ENCODE measurements at places on chromosomes 5 and 9.

DNA sequence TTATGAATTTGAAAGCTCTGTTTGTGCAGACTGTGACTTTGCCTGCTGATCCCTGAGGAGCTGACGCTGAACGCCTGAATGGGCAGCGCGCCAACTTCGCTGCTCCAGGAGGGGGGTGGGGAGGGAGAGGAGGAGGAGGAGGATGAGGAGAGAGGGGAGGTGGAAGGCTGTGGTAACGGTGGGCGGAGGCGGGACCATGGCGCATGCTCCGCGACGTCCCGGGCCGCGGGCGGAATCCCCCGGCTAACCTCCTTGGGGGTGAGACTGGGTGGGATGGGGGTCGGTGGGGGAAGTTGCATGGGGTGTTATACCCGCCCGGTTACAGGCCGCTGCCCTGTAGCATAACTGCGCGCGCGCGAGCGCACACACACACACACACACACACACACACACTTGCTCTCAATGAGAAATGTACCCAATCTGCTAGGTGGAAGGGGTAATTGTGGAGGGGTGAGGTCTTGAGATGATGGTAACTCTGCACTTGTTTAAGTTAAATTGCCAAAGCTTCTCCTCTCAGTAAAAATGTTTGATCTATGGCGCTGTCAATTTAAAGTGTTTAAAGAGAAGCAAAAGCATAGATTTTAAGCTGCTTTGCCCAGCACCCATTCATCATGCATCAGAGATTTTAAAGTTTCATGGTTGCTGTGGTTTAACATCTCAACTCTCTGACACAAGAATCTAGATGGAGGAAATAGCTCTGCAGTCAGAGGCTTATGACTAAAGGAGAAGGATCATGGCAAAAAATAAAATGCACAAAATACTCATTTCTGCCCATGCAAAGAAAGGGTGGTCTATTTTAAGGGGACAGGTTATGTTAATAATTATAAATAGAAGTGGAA is 76.6 kb upstream of the TBCA start:
- DNase-seq, result no peak

DNA sequence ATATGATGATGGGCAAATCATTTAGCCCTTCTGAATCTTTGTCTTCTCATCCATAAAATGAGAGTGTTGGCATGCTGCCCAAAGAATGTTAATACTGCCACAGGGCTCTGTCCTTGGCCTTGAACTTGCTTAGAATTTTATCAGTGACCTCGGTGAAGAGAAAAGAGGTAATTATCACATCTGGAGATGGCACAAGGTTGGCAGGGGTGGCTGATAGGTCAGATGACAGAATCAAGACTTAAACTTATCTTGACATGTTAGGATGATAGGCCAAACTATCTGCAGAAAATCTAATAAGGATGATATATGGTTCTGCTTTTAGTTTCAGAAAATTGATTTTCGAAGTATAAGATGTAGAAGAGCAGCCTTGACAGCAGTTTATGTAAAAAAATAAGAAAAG is 599.1 kb upstream of the CLINT1 start:
- DNase-seq, result no peak

DNA sequence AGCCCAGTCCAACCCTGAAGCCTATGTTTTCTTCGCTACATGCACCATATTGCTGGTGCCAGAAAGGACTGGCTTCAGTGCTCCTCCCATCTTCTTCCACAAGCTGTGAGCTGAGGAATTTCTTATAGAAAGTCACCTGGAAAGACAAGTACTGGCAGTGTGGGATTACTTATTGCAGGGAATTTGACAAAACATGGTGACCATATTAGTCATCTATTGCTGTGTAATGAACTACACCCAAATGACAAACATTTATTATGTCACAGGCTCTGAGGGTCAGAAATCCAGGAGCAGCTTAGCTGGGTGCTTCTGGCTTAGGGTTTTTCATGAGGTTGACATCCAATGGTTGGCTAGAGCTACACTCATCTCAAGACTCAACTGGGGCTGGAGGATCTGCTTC is 75.5 kb downstream of the ENTREP1 start:
- no peak for DNase-seq

DNA sequence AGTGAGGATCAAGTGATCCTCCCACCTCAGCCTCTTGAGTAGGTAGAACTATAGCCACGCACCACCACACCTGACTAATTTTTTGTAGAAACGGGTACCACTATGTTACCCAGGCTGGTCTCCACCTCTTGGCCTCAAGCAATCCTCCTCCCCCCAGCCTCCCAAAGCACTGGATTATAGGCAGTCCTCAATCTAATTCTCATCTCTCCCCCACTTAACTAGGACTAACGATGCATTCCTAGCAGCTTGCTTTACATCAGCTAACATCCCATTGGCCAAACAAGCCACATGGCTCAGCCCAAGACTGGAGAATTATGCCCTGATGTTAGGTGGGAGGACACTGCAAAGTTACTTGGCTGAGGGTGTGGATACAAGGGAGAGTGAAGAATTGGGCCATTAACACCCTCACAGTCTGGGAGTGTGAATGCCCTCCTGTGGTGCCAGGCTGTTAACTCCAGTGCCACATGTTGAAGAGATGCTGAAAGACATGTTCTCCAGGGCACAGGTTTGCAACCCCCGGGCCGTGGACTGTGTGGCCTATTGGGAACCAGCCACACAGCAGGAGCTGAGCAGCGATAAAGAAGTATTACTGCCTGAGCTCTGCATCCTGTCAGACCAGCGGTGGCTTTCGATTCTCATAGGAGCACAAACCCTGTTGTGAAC is 5.3 kb upstream of the ZNF367 start:
- DNase-seq, result no peak

DNA sequence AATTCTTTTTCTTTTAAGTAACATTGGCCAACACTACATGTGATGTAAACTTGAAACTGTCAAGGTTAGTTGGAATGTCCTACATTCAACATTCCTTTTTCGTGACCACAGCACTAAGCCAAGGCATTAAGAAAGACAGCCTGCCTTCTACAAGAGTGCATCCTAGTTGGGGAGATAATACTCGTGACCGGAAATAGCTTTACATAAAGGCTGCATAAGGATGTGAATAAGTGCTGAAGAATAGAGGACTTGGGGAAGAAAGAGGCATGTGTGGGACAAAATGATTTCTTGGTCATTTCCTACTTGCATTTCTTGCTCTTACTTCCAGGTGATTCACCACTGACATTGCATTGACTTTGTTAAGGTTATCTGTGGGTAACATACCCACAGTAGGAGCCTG is 282.0 kb downstream of the DMRT2 start:
- DNase-seq, result no peak

DNA sequence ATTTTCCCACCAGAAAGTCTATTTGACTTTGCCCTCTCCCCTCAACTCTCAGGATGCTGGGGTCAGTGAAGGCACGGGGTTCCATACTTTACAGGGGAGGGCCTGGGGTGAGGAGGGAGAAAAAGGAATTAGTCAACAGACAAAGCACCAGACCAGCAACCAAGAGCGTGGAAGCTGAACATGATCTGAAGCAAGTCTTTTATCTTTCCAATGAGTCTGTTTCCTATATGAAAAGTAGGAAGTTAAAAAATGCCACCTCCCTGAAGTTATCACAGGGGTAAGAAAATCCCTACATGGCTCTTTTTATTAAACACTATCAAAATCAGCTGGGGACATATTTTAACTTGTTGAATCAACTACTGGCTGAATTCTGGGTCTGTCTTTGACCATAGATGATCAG is 337.0 kb downstream of the TRPM3 start:
- no peak for DNase-seq

DNA sequence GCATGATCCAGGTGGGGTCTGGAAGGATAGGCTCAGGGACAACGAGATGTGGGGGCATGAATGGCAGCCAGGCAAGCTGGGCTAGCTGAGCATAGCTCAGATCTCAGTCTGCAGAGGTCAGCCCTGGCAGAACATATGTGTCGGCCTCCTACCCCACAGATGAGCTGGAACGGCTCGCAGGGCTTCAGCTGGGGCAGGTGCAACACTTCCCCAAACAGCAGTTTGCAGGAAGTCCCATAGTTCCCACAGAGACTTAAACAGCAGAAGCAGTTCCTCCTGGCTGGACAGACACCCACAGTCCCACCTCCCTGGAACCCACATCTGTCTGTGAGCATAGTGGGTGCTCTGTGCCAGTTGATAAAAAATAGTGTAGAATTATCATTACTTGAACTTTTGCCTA is 404.6 kb downstream of the GADD45G start:
- peak; percentile 66 for DNase-seq

- DNase-seq, result no peak
These were observed 21.2 kb downstream of the PTGES2 start for GRCh38 chr9:128106181-128106939.

- DNase-seq, result peak; percentile 94
These were observed 15.9 kb downstream of the ENG start for GRCh38 chr9:127838375-127839078.

GRCh38 chr5:36724467-36725332 is 118.3 kb downstream of the SLC1A3 start:
- peak; percentile 81 for DNase-seq

- peak; percentile 44 for DNase-seq
These were observed 307.7 kb downstream of the ADGRV1 start for GRCh38 chr5:90866333-90866732.

DNA sequence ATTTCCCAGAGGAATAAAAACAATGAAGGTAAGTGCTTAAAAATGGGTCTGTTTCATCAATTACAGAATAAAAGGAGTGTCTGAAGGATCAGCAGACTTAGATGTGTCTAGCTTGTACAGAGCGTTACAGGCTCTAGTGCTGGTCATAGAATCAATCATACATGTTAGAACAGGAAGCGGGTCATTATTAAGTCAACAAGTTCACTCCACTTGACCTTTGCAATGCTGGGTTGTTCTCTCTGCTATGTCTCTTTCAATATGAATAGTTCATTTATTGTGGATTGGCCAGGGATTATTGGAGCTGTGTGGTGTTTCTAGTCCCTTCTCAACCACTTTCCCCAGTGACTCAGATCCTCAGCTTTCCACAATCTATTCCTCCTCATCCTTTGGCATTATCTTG is 20.7 kb upstream of the EGFLAM start:
- no peak for DNase-seq

DNA sequence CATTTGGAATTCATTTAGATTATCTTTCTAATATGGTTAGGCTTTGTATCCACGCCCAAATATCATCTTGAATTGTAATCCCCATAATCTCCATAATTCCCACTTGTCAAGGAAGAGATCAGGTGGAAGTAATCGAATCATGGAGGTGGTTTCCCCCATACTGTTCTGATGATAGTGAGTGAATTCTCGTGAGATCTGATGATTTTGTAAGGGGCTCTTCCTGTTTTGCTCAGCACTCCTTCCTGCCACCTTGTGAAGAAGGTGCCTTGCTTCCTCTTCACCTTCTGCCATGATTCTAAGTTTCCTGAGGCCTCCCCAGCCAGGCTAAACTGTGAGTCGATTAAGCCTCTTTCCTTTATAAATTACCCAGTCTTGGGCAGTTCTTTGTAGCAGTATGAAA is 527.5 kb upstream of the ARRDC3 start:
- no peak for DNase-seq

DNA sequence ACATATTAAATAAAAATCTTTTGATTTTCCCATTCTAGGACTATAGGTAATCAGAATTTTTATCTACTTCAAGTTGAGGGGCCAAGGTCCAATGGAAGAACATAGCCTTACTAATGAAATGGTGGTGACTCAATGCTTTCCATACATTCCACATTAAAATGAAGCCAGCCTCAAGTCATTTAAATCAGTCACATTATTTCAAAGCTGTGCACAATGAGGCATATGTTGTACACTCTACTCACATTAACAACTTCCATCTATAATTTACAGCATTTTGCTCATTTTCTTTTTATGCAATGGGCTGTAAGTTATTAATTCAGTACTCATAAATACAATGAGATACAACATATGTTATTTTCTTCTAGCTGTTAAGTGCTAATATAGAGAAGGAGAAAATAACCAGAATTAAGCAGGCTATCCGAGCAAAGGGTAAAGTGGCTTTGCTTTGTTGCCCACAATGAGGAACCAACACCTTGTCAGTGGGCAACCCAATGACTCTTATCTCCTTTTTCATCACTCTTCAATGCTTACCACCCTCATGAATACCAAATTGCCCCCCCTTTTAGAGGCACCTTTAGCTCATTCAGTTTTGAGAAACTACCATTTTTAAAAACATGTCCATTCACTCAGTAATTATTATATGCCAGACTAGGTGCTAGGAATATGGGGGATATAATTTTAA is 52.4 kb downstream of the TTLL11 start:
- DNase-seq, result no peak

GRCh38 chr5:98282521-98282920 is 490.9 kb upstream of the RGMB start:
- DNase-seq, result no peak

- peak; percentile 20 for DNase-seq
These were observed 93.1 kb downstream of the PJA2 start for GRCh38 chr5:109316634-109317033.

GRCh38 chr5:160213537-160213936 is 15.8 kb upstream of the FABP6 start:
- DNase-seq, result no peak

GRCh38 chr9:135588371-135588770 is 26.8 kb downstream of the PAEP start:
- no peak for DNase-seq

GRCh38 chr5:137566780-137567179 is 67.7 kb upstream of the SPOCK1 start:
- DNase-seq, result no peak

DNA sequence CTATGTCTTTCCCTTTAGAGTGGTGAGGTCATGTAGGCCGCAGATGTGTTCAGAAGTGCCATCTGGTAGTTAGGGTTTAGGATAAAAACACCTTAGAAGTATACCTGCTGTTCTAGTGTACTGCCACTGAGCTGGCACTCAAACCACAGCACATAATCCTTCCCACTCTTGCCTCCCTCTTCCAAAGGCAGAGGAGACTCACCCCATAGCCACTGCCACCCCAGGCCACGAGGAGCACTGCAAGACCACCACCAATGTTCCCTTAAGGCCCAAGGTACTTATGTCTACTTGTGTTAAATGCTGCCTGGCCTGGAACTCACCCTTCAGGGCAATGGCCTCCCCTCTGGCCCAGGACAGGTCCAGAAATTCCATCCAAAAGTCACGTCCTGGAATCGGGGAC is 379.5 kb upstream of the EDIL3 start:
- DNase-seq, result no peak

DNA sequence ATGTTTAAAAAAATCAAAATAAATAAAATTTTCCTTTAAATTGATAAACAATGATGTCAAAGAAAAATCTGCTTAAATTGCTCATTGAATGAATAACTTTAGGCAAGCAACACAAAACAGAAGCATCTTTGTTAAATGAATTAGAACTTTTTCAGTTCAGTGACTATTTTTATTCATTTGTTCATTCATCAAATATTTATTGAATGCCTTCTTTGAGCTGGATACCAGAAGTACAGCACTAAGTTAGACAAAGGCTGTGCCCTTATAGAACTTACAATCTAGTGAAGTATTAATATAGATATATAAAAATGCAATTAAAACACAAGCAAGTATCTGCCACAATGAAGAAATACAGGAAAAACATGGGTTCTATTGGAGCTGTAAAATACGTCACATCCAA is 10.8 kb downstream of the FNIP1 start:
- no peak for DNase-seq

GRCh38 chr5:173760461-173761177 is 127.5 kb upstream of the CPEB4 start:
- DNase-seq, result no peak

GRCh38 chr5:1545805-1546355 is 22.1 kb upstream of the LPCAT1 start:
- DNase-seq, result no peak
